Stimulated activated CD4-positive, alpha-beta T cell treated with anti-CD3 and anti-CD28 coated beads, Interleukin-1b, Interleukin-23, amount 100 ng/mL, for 1 hour (primary cell): ENCODE measurements at places on chromosomes 3 and 15.

DNA sequence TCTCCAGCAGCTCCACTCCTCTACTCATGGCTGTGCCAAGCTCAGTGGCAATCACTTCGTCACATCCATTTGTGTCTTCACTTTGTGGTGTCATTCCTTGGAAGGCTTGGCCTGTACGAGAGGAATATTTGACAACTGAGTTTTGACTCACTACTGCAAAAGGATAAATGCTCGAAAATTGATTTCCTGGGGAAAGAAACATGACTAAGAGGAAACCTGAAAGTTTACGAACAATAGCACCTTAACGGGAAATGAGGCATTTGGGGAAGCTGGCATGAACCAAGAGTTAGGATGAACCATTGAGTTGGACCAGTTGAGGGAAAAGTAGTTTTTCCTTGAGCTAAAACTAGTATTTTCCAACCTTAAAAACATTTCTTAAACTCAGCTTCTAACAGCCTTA lies 74.2 kb upstream of the ABHD17C start:
- DNase-seq: no peak

DNA sequence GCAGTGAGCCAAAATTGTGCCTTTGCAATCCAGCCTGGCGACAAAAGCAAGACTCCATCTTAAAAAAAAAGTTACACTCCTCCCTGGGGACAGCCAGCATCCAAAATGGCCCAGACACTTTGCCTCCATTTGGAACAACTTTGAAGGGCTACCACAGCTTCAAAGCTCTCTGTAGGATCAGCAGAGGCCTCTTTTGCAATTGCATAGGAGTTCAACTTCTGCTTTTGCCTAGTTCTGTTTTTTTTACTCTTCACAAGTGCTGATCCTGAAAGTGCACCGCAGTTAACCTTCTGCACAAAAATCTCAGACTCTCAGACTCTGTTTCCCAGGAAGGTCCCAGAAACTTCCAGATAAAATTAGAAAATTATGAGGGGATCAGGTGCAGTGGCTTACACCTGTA lies 25.2 kb upstream of the SLC4A7 start:
- DNase-seq: no peak

GRCh38 chr15:101065570-101066221 lies 146.5 kb downstream of the LRRK1 start:
- no peak for DNase-seq

DNA sequence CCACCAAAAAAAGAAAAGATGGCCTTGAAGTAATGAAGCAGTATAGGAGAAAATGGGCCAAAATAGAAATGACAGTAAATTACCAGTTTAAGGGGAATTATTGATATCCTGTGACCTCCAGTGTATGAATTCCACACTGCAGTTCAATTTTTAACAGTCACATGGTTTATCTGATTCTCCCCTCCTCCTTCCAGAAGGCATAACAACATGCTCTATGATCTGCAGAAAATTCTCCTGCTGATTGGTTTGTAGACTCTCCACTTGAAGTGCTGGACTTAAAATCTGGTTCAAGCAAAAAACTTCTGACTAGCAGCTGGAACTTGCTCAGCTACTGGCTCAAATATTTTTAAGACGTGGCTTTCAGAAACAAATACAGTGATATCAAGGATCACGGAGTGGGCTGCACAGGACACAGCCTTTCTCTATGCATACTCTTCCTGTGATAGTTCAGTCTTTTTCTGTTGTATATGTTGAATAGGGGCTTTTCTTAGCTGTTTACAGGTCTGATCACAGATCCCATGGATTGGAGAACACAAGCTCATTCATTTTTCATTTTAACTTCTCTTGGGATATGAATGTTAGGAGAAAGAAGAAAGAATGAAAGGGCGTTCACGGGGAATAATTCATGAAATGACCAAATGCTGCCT lies 211.5 kb downstream of the LSAMP start:
- DNase-seq: no peak

GRCh38 chr15:59168536-59168935 lies 38.1 kb upstream of the LDHAL6B start:
- DNase-seq: no peak

DNA sequence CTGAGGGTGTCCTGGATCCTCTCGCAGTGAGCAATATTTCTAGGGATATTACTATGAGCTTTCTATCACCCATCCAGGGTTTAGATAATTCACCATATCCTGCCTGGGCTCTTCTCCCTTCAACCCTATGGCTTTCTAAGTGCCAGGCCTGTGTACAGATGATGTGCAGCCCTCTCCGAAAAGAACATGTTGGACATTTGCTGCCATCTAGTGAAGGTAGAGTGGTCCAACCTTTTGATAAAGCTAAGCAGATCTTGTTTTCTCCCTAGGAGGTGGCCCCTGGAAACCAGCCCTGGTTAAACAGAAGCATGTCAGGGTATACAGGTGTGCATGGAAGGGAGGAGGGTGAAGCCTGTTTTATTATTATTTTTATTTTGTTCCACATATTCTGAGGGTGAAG lies 27.9 kb upstream of the SCN10A start:
- DNase-seq: no peak

GRCh38 chr3:150449169-150449721 lies 41.1 kb downstream of the TSC22D2 start:
- no peak for DNase-seq

DNA sequence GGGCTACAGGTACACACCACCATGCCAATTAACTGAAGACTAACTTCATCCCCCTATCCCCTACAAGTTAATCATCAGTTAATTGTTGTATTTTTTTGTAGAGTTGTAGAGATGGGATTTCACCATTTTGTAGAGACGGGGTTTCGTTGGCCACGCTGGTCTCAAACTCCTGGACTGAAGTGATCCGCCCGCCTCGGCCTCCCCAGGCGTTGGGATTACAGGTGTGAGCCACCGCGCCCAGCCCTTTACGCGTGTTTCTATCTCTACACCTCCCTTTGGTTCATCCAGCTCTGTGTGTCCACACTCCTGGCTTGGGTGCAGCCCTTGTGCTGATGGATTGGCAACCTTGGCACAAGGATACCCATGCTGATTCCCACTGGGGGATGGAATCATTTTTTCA lies 258.8 kb downstream of the FAM43A start:
- DNase-seq: no peak

DNA sequence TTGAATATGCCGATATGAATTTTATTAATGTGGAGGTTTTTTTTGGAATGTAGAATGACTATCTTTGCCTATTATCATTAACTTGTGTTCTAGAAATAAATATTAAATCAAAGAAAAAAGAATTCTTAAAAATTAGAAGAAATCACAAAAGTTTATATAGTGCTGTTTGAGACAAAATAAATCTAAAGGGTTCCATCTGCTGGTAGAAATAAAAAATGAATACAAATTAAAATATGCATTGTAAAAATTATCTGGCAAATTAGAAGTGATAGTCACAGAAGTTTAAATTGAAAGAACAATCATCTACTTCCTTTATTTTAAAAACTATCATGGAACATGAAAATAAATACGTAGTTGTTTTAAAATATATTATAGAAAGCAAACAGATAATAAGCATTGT lies 22.7 kb upstream of the ZBTB20 start:
- no peak for DNase-seq

DNA sequence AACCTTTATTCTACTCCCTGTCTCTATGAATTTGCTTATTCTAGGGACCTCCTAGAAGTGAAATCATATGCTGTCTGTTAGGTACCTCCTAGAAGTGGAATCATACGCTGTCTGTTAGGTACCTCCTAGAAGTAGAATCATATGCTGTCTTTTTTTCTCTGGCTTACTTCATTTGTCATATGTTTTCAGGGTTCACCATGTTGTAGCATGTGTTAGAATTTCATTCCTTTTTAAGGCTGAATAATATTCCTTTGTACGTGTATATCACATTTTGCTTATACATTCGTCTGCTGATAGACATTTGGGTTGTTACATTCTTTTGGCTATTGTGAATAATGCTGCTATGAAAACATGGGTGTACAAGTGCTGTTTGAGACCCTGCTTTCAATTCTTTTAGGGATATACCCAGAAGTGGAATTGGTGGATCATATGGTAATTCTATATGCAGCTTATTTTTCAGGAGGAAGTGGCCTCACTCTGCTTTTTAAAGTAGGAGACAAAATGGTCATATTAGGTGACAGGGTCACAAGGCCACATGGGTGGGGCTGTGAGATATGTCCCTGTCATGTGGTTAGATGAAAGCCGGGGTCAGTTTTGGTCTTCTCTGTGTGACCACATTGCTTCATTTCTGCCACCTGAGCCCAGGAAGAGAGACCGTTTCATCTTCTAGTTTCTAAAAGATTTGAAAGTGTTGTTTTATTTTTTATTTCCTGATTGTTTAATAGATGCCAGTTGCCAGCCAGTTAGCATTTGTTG lies 76.7 kb downstream of the FLNB start:
- no peak for DNase-seq

GRCh38 chr3:42509111-42509510 lies 6.7 kb downstream of the VIPR1 start:
- no peak for DNase-seq

DNA sequence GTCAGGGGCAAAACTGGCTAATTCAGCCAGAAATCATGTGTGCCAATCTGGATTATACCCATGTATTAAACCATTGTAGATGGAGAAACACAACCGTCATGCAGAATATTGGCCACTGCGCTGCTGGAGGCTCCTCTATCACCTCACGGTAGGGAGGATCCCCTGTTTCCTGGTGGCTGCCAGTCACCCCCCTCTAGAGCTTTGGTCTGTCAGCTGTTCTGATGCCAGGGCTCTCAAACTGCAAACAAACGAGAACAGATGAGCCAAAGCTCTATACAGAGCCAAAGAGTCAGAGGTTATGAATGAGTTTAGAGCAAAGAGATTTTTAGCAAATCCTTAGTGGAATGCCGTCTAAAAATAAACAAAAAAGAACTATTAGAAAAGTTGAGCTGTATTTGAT lies 62.5 kb downstream of the IL20RB start:
- DNase-seq: no peak

DNA sequence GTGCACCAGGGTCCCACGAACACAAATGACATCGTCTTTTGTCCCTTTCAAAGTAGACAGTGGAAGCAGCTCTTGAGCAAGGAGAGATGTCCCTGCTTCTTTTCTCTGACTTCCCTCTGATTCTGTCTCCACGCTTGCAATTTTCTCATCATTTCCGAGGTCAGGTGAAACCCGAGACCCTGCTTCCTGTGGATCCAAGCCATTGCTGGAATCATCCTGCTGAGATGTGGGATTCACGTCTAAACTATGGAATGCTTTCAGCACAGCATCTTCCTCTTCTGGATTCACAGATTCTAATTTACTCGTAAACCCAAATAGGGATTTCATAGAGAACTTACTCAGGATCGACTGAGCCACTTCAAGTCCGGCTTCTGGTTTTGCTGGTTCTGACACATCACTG lies 127.1 kb downstream of the FMN1 start:
- DNase-seq: no peak

DNA sequence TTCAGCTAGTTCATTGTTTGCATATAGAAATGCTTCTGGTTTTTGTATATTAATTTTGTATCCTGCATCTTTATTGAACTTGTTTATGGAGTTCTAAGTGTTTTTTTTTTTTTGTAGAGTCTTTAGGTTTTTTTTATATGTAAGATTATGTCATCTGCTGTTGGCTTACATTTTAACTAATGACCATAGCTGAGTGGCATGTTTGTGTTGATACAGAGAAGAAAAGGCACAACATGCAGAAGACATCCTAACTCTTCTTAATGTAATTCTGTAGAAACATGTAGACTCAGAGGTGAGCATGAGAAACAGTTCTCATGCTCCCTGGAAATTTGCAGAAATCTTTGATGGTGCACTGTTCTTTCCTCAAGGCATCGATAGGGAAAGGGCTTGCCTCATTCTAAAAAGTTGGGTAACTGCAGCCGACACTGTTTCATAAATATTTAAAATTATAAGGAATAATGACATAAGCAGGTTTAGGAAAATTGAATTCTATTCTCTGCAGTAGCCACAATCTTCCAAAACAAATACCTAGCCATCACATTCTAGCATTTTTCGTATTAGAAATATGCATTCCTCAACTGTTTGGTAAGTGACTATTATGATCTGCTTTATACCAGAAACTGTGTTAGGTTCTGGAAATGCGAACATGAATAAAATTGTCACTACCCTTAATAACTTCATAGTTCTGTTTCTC lies 499.6 kb upstream of the KCNMB2 start:
- no peak for DNase-seq

GRCh38 chr3:141227752-141228151 lies 3.9 kb upstream of the PXYLP1 start:
- no peak for DNase-seq

- no peak for DNase-seq
Measured at GRCh38 chr3:128372281-128372680, 94.4 kb downstream of the DNAJB8 start.

- no peak for DNase-seq
Measured at GRCh38 chr3:156908398-156908797, 82.2 kb downstream of the LEKR1 start.

DNA sequence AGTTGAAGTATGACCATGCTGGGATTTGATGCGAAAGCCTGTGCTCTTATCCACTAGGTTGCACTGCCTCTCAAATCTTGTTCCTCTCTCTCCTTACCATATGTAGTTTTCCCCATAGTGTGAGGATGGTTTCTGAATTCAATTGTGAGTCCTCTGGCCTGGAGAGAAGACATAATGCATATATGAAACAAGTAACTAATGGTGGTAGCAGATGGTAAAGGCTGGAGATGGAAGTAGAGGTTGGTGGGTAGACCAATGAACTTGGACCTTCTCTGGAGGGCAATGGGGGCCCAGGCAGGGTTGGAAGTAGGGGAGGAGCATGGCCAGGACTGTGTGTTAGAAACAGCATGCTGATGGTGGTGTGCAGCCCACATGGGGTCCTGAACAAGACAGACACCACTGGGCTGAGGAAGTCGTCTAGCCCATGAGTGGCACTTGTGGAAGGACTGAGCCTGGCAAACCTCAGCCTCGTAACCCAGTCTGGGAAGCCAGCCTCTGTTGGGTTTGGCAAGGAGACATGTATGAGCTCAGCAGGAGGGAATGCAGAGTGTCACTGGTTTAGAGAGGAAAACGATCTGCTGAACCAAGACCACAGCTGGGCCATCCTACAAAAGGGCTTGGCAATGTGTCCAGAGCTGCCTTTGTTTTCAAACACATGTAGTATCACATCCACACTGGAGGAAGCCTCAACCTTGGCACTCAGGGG lies 18.5 kb upstream of the LMCD1 start:
- no peak for DNase-seq

GRCh38 chr3:182027366-182027765 lies 315.6 kb downstream of the SOX2 start:
- DNase-seq: no peak

GRCh38 chr15:66823601-66824000 lies 121.6 kb downstream of the SMAD6 start:
- DNase-seq: no peak

GRCh38 chr15:52023169-52023922 lies 4.3 kb downstream of the MAPK6 start:
- DNase-seq: no peak

GRCh38 chr3:2354702-2355101 lies 256.0 kb downstream of the CNTN4 start:
- DNase-seq: no peak
